ENCODE measurements at places on chromosomes 2 and 18. TPM values are rescaled to one million over a fixed set of nuclear protein-coding genes. Genes with fewer than 3 reads are reported as not detected.

DNPEP gene
- polyA plus RNA-seq, result 43.5 TPM

MEIS1 gene
- polyA plus RNA-seq, result 3.5 TPM

PRKAG3 gene
- polyA plus RNA-seq, result not detected

SERPINB13 gene
- polyA plus RNA-seq, result not detected

HOXD8 gene
- polyA plus RNA-seq, result 10.0 TPM

KIAA1328 gene
- polyA plus RNA-seq, result 3.9 TPM

WNT10A gene
- 0.58 TPM for polyA plus RNA-seq

Measured in brain (organoid and tissue), 16 donors.